ENCODE measurements at places on chromosomes 6 and 20.
A peak's percentile ranks its signal among the peaks of the same experiment; 100 is the strongest.

DNA sequence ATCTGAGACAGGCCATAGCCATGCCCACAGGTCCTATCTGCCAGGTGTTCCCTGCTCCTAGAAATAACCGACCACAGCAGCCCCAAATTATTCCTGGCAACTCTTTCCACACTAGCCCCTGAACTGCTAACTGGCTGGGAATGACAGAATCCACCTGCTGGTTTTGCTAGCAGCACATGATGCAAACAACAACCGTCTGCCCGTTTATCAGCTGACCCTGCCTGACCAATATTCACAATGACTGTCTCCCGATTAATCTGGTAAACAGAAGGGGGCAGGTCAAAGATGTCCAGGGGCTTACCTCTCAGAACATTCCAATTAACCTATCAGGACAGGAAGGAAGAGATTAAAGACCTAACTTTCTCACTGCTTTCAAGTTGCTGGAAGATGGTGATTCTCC lies 101.5 kb downstream of the NRSN1 start:
- DNase-seq: no peak

- no peak for DNase-seq
Observed at GRCh38 chr6:42440778-42441696, 10.7 kb downstream of the TRERF1 start.

GRCh38 chr6:17703256-17703694 lies 3.5 kb downstream of the NUP153 start:
- peak; percentile 16 for DNase-seq

GRCh38 chr6:45212976-45213375 lies 115.2 kb upstream of the RUNX2 start:
- no peak for DNase-seq

DNA sequence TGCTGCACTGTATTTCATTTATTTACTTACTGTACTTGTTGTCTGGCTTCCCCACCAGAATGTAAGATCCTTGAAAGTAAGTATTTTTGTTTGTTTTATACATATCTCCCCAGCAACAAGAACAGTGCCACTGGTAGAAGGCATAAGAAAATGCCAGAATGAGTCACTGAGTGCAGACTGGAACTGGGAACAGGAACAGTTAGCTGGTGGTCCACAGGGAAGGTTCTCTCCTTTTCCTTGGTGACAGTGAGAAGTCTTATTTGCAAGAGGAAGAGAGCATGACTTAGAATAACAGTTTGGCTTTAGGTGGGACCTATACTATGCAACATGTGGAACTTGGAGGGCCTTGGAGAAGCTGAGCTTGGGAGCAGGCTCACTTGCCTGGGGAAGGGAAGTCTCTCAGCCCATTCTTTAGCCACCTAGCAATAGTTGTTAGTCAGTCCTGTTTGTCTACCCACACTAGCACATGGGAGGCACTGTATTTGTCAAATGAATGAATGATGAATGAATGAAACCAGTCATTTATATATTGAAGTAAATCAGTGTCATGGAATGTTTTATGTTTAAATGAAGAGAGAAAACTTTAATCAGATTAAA lies 203.5 kb downstream of the KCNQ5 start:
- DNase-seq: no peak

- no peak for DNase-seq
Observed at GRCh38 chr6:48978016-48978415, 485.0 kb downstream of the MMUT start.

GRCh38 chr20:48158014-48158413 lies 372.7 kb upstream of the SULF2 start:
- no peak for DNase-seq

- DNase-seq: no peak
Observed at GRCh38 chr6:2900821-2901644, 2.1 kb downstream of the SERPINB9 start.

DNA sequence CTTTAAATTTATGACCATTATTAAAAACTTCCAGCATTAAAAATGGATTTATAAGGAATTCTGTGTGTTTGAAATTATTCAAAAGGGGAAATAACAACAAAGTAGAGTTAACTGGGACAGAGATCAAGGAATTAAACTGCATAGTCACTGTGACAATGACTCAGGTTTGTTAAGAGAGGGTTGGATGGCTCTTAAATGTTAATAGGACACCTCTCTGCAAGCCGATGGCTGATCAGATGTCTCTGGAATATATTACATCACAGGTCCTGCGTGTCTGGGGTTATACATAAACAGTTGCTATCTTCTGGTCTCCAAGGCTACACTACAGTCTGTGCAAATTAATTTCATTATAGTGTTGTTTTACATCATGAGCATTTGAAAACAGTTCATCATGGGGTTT lies 574.3 kb downstream of the COL12A1 start:
- no peak for DNase-seq

- DNase-seq: peak; percentile 18
Observed at GRCh38 chr20:35311409-35311808, 19.2 kb upstream of the FAM83C start.

DNA sequence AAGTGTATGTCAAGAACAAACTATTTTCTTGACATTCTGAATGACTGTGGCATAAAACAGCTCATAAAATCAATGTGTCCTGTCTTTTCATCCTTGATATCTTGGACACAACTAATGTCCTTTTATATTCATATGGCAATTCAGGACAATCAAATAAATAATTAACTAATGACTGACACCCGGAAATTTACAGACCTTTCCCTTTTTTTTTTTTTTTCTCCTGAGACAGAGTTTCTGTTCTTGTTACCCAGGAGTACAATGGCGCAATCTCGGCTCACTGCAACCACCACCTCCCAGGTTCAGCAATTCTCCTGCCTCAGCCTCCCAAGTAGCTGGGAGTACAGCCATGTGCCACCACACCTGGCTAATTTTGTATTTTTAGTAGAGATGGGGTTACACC lies 107.1 kb upstream of the LGSN start:
- no peak for DNase-seq

DNA sequence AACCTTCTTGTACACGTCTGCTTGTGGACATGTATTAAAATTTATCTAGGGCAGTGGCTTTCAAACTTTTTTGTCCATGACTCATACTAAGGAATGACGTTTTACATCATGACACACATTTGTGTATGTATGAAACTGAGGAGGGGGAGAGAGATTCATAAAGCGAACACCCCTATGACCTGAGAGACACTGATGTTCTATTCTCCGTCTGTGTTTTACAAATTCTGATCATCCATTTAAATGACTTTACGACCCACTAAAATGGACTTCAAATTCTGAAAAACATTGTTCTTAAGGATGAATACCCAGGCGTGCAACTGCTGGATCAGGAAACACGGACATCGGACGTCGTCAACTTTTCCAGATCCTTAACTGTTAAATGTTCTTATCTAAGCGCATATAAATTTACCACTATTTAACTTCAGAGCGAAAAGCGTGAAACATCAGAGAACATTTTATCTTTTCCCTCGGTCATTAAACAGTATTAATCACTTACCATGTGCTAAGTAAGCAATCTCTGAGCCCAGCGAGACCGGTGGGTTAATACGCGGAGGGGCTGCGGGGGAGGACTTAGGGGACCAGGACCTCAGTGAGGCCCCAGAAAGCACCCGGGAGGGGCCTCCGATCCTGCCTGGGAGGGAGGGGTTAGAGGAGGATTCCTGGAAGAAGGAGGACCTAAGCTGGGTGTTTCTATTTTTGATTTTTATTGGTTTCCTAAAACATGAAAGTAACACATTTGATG lies 1.2 kb downstream of the PLAGL1 start:
- DNase-seq: no peak

DNA sequence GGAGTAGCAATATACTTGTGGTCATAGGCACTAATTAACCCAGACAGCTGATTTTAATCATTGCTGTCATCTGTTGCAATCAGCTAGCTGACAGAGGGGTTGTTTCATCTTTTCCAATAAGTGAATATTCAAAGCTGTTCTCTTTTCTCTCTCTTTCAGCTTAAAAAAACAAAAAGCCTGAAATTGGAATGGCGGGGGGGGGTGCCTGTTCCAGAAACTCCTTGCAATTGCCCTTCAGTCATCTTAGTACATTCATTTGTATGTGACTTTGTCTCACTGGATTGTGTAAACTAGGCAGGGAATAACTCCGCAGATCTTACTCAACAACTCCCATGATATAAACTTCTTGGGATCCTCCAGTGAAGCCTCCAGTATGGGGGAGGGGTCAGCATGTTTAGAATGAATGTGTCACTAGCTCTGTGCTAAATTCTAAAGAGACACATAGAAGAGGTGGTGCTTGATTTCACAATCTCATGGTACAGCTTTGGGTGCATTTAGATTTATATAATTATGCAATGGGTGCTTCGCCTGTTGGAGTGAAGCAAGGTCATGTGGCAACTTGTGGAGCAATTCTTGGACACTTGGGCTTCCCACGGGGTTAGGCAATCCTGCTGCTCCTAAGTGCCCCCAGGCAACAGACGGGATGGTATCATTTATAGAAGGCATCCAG lies 40.1 kb downstream of the SLC24A3 start:
- no peak for DNase-seq

- no peak for DNase-seq
Observed at GRCh38 chr20:24462460-24463010, 6.9 kb upstream of the SYNDIG1 start.

All from GM12864 (cell line).